ENCODE measurements at places on chromosomes 13 and 19.

- DNase-seq = no peak
These were observed 255.8 kb upstream of the DACH1 start for GRCh38 chr13:72122661-72123255.

- no peak for DNase-seq
These were observed 6.1 kb downstream of the LGALS14 start for GRCh38 chr19:39710333-39710890.

DNA sequence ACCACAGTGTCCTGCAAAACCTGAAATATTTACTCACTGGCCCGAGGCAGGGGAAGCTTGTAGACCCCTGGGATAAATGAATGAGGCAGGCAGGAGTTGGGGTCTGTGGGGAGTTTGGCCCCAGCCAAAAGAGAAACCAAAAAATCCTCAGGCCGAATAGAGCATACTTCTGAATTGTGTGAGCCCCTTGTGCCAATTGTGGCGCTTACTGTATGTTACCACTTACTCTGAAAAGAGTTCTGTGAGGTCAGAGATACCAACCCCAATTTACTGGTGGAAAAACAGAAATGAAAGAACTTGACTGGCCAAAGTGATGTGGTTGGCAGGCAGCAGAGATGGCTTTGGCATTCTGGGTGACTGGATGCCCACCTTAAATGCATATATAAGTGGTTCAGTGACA, 6.9 kb downstream of the CARM1 start:
- no peak for DNase-seq

DNA sequence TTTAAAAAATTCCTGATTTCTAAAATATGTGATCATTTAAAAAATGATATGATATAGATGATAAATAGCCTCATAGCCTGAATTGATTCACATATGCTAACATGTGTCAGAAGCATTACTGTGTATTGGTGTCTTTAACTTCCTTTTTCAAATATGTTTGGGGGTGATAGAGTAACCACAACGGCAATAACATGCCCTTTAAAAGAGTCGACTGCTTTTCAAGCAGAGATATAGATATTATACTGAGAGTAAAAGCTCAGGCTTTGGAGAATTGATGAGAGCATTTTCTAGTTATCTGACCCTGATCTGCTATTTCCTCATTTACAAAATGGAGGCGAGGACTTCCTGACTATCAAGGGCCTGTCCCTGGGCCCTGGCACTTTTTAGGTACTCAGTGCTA, 260.5 kb downstream of the DCT start:
- no peak for DNase-seq

GRCh38 chr19:47353307-47353712, 4.2 kb downstream of the DHX34 start:
- peak; percentile 18 for DNase-seq

- no peak for DNase-seq
These were observed 82.5 kb upstream of the MYCBP2 start for GRCh38 chr13:77409412-77409811.

DNA sequence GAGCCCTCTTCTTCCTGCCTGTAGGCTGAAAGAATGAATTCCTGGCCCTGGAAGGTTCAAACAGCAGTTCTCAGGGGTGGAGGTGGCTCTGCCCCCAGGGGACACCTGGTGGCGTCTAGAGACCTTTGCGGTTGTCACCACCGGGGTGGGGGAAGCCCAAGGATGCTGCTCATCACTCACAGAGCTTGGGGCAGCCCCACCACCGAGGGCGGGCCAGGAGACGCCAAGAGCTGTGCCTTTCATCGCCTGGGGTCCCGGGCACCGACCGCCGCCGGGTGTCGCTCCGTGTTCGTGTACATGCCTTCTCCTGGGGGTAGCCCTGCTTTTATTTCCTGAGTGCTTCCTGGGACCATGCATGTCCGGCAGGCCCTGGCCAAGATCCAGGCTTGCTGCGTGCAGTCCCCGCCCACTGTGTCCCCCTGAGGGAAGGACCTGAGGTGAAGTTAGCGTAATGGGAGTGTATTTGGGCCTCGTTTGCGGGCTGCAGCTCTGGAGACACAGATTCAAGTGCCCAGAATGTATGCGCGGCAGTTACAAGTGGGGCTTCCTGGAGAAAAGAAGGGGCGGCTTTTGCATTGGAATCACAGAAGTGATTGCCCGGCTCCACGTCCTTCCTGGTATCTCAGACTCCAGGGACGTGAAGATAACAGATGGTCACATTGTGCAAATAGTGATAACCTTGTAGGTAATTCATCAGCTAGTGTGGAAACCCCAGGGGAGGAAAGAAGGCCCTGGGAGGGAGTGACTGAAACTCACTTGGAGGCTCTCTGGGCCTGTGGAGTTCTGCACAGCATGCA, 7.8 kb downstream of the DOT1L start:
- no peak for DNase-seq

DNA sequence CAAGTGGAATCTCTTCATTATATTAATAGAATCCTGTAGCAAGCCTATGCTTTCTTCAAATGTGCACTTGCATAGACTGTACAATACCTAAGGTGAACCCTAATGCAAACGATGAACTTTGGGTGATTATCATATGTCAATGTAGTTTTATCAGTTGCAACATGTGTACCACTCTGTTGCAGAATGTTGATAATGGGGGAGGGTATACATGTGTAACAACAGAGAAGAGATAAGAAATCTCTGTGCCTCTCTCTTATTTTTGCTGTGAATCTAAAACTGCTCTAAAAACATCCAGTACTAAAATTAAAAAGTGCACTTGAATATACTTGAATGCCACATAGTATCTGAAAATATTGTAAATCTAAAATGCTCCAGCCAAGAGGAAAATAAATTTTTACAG, 820.8 kb upstream of the MIR17HG start:
- no peak for DNase-seq

All from NCI-H774 (cell line).